ENCODE measurements at places on chromosomes 12 and 14.

- no peak for DNase-seq
Measured at GRCh38 chr12:83122623-83122934, 435.9 kb downstream of the TMTC2 start.

GRCh38 chr12:116222358-116222757 lies 55.1 kb downstream of the MED13L start:
- no peak for DNase-seq

- DNase-seq: no peak
Measured at GRCh38 chr14:79285263-79285662, 926.0 kb downstream of the DIO2 start.

DNA sequence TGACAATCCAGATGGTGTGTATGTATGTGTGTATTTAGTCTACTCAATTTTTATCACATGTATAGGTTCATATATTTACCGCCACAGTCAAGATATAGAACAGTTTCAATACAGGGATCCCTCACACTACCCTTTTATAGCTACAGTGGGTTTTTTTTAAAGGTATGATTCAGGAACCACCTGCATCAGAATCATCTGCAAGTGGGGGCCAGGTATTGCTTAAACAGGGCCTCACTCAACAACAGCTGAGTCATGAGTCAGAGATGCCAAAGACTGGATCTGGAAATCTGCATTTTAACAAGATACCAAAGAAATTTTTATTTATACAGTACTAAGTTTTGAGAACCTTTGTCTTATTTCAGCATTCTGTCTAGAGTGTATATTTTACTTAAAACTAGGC lies 117.6 kb downstream of the SLC35F4 start:
- no peak for DNase-seq

DNA sequence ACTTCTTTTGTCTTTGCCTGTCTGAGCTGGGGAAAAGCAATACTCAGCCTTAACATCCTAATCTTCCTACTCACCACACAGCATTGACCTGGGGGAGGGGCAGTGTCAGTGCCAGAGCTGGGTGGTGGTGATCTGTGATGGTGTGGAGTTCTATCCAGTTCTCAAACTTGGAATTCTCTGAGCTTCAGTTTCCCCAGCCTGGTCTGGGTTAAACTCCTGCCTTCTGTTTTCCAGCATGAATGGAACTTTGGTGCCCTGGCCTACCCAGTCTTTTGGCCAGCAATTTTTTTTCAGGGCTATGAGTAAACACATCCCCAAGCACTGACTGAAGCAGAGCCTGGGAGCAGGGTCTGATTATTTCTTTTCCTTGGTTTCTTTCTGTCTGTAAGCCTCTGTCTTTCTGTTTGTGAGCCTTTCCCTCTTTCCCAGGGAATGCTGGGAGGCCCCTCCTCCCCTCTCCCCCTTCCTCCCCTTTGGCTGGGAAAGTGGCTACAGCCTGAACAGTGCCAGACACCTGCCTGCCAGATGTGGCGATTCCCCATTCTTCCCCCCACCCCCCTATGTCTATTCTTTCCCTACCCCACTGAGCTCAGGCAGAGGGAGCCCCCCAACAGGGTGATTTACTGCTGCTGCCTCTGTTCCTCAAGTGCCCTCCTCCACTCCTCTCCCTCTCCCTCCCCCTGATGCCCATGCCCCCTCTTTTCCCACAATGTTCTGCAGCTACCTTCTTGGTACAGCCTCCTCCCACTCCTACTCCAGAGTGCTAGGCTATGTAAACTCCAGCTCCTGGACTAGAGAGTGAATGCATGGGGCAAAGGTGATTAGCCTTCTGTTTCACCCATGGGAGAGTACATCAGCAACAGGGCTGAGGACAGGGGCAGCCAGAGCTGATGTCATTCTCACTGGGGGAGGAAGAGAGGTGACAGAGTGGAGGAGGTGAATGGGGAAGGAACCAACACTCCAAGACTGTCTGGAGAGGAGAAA lies 11.1 kb downstream of the GPR84 start:
- no peak for DNase-seq

DNA sequence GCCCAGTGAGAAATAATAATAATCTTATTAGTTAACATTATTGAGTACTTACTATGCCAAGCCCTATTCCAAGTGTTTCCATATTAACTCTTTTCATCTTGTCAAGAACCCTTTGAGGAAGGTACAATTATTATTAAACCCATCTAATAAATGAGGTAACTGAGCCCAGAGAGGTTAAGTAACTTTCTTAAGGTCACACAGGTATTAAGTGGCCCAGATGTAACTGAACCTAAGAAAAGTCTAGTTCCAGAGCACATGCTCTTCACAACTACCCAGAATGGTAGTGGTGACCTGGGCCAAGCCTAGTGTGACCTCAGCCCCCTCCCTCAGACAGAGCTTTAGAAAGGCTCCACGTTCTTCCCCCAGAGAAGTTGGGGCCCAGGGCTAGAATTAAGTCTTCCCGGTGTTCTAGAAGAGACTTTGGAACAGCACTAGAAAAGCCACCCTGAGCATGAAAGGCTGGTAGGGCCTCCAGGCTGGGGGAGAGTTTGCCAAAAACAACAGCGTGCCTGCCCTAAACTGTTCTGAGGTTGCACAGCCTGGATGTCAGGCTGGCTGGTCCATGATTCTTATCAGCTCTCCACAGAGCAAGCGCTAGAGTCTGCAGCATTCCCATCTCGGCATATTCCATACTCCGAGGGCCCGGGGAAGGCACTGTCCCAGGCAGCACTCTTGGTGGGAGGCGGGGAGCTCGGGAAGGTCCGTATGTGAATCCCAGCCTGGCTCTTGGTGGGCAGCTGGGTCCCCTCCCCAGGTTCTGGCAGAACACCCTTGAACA lies 41.3 kb upstream of the CTDSP2 start:
- no peak for DNase-seq

- DNase-seq: no peak
Measured at GRCh38 chr14:66022526-66022925, 463.6 kb upstream of the CCDC196 start.

GRCh38 chr12:127479256-127479655 lies 787.7 kb upstream of the TMEM132C start:
- DNase-seq: no peak

GRCh38 chr14:29264865-29265264 lies 498.3 kb downstream of the FOXG1 start:
- DNase-seq: no peak

- DNase-seq: no peak
Measured at GRCh38 chr14:74959596-74960180, 4.3 kb upstream of the PGF start.

DNA sequence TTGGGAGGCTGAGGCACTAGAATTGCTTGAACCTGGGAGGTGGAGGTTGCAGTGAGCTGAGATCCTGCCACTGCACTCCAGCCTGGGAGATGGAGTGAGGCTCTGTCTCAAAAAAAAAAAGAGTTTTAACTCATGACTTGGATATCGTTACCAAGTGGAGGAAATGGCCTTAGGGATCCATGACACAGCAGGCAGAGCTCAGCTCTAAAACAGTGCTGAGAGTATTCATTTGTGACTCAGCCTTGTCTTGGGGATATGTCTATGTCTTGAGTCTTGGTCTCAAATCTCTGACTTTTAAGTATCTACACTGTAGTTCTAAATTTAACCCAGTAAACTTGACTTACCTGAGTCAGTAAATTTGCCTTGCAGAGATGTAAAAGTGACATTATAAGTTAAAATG lies 8.8 kb upstream of the PEX5 start:
- no peak for DNase-seq

GRCh38 chr14:23385642-23386265 lies 8.9 kb downstream of the CMTM5 start:
- DNase-seq: no peak

DNA sequence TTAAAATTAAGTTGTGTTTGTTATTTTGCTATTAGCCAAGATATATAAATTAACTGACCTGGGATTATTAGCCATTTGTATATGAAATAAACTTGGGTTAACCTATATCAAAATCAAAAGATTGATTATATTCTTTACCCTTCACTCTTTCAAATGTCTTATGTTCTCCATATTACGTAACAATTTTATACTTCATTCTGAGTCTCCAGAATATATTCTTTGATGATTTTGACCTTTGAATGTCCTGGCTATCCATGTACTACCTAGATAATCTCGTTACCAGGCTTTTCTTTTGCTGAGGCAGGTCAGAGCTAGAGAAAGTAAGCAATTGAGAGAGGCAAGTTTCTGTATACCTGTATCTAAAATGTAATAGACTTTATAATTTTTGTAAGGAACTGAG lies 3.6 kb downstream of the PPM1A start:
- DNase-seq: no peak

DNA sequence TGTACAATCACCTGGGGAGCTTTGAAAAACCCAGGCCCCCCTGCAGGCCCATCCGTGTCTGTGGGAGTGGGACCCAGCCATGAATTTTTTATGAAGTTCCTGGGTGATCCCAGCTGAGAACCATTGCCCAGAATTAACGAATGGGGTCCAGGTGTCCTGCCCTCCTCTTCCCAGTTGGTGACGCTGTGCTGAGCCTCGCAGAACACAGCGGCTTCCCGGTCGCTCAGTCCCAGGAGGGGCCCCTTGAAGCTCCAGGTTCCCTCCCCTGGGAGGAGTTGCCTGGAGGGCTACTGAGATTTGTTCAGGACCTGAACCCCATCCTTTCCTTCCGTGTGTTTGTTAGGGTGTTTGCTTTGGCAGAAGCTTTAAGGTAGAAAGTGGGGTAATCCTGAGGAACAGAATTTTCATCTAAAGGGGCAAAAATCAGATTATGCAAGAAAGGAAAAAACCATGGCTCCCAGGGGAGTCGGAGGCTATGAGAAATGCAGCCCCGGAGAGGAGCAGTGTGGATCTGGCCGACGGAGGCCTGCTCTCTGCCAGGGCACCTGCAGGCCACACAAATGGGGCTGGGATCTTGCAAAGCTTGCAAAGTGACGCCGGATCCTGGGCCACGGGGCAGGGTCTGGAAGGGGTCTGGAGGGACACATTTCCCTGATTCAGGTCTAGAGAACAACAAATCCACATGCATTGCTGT lies 164.7 kb upstream of the PRMT8 start:
- DNase-seq: no peak

- DNase-seq: no peak
Measured at GRCh38 chr12:18861287-18861858, 123.5 kb downstream of the CAPZA3 start.

GRCh38 chr12:62647586-62647985 lies 181.0 kb downstream of the MON2 start:
- no peak for DNase-seq

GRCh38 chr12:20740972-20741371 lies 45.8 kb downstream of the SLCO1C1 start:
- no peak for DNase-seq

DNA sequence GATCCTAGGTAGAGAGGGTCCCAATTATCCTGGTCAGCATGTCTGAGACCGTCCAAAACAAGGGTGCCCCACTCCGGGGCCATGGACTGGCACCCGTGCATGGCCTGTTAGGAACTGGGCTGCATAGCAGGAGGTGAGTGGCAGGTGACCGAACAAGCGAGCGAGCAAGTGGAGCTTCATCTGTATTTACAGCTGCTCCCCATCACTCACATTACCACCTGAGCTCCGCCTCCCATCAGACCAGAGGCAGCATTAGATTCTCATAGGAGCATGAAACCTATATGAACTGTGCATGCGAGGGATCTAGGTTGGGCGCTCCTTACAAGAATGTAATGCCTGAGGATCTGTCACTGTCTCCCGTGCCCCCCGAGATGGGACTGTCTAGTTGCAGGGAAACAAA lies 44.4 kb upstream of the TMCC3 start:
- DNase-seq: no peak

GRCh38 chr12:46367351-46368029 lies 5.1 kb downstream of the SLC38A2 start:
- no peak for DNase-seq

GRCh38 chr14:86712176-86712575 lies 1182.2 kb downstream of the FLRT2 start:
- DNase-seq: no peak

- no peak for DNase-seq
Measured at GRCh38 chr12:93336291-93336741, 41.4 kb upstream of the NUDT4 start.

GRCh38 chr14:21099596-21099985 lies 1.1 kb upstream of the ZNF219 start:
- no peak for DNase-seq

DNA sequence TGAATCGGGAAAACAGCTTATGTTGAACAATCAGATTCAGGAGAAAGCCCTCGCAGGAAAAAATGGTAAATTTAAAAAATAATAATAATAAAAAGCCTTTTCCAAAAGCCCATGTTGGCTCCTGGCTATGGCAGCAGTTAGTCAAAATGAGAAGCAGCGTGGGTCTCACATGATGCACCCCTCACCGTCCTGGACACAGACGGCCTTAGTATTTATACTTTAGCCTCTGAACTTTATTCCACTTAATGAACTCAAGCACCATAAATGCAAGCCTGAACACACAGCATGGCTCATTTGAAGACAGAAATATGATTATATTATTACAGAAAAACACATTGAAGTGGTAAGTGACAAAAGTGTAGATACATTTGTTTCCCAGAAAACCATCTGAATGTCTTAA lies 160.9 kb downstream of the RIMBP2 start:
- DNase-seq: no peak

DNA sequence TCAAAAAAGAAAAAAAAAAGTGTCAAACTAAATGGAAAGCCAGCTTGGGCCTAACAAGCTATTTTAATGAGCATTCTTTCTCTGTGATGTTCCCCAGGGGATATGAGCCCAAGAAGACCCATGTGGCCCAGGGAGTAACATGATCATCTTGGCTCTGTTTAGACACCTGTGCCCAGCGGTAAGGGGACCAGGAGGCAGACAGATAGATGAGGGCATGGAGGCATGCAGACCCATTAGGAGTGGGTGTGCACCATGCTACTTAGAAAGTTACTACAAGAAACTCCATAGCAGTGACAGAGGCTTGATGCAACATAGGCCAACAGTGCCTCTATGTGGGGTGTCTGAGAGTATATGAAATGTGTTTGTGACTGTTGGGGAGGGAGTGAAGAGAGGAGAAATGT lies 3.1 kb upstream of the CREBL2 start:
- DNase-seq: no peak

- no peak for DNase-seq
Measured at GRCh38 chr14:102424923-102425322, 62.2 kb downstream of the TECPR2 start.

- DNase-seq: no peak
Measured at GRCh38 chr14:71394386-71394785, 487.1 kb downstream of the PCNX1 start.
